A375 (cell line): ENCODE measurements at places on chromosomes 5 and 9. TPM values are rescaled to one million over a fixed set of nuclear protein-coding genes. Genes with fewer than 3 reads are reported as not detected.

PLAC8L1 gene
- 0.19 and 0.34 TPM in 2 replicates for total RNA-seq

NXNL2 gene
- 0.49 and 0.56 TPM in 2 replicates for total RNA-seq

TMEM215 gene
- total RNA-seq, result not detected in 2 replicates

ZNF484 gene
- 5.0 and 5.3 TPM in 2 replicates for total RNA-seq

C1QTNF2 gene
- total RNA-seq, result 0.08 and 0.21 TPM in 2 replicates

JAKMIP2 gene
- 2.5 and 2.6 TPM in 2 replicates for total RNA-seq

TEK gene
- total RNA-seq, result 0.16 and 0.30 TPM in 2 replicates

RMRP gene
- 24,429 and 35,489 TPM in 2 replicates for total RNA-seq

ARL14EPL gene
- total RNA-seq, result 2.3 and 4.6 TPM in 2 replicates

KIF3A gene
- 8.1 and 10.6 TPM in 2 replicates for total RNA-seq

FCN2 gene
- not detected in 2 replicates for total RNA-seq

LCN1 gene
- total RNA-seq, result not detected in 2 replicates

ADCY2 gene
- 0.69 TPM in 1 of 2 replicates, not detected in the other for total RNA-seq

PSIP1 gene
- 147 and 160 TPM in 2 replicates for total RNA-seq

SLC36A3 gene
- total RNA-seq, result not detected in 2 replicates

SMARCA2 gene
- total RNA-seq, result 79.9 TPM in 2 replicates

GMCL2 gene
- total RNA-seq, result not detected in 2 replicates

PCA3 gene
- total RNA-seq, result not detected in 2 replicates

PRUNE2 gene
- 0.16 and 0.38 TPM in 2 replicates for total RNA-seq

DRD1 gene
- not detected in 2 replicates for total RNA-seq

HAVCR1 gene
- not detected in 2 replicates for total RNA-seq

PROP1 gene
- total RNA-seq, result not detected in 2 replicates

CCDC112 gene
- total RNA-seq, result 7.4 and 15.2 TPM in 2 replicates

IFNA8 gene
- total RNA-seq, result not detected in 2 replicates

ZNF454 gene
- 0.19 and 1.4 TPM in 2 replicates for total RNA-seq

FLT4 gene
- total RNA-seq, result 0.03 and 3.7 TPM in 2 replicates

SSNA1 gene
- total RNA-seq, result 111 and 115 TPM in 2 replicates

TNC gene
- 372 and 373 TPM in 2 replicates for total RNA-seq

CDC20B gene
- not detected in 2 replicates for total RNA-seq

SLC35D2 gene
- 17.5 and 22.8 TPM in 2 replicates for total RNA-seq

NR5A1 gene
- 0.08 TPM in 1 of 2 replicates, not detected in the other for total RNA-seq

PTGR1 gene
- 24.8 and 26.4 TPM in 2 replicates for total RNA-seq
